Activated effector memory CD4-positive, alpha-beta T cell treated with anti-CD3 and anti-CD28 coated beads, Interleukin-2, amount 50 U/mL, for 16 hours (primary cell): ENCODE measurements at places on chromosomes 5 and 9.

- no peak for DNase-seq
These were observed 27.7 kb downstream of the NR2F1 start for GRCh38 chr5:93610581-93611272.

DNA sequence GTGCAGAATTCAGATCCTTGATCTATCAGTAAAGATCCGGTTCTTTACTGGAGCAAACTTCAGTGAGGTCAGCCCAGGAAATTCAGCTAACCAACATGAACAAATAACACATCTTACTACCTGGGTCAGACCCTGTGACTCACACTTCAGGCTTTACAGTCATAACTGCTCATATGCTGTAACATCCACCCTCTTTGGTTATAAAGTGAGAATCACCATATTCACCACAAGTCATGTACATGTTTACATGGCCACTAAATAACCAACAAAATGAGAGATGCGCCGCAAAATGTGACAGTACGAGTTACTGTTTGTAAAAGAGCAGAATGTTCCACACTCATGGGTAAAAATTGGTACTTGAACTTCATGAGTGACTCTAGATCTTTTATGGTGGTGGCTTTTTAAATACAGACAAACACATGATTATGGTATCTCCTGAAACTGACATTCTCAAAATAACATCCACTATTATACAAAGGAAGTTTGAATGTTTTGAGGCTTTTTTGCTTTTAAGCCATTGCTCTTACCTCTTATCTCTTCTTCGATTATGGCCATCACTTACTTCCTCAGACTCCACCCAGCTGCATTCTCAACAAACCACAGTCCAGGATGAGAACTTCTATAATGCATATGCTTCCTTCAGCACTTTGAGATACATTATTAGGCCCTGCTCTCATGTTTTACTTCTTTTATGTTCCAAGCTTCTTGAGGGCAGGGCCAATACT lies 516.6 kb downstream of the RAB3C start:
- DNase-seq, result no peak

DNA sequence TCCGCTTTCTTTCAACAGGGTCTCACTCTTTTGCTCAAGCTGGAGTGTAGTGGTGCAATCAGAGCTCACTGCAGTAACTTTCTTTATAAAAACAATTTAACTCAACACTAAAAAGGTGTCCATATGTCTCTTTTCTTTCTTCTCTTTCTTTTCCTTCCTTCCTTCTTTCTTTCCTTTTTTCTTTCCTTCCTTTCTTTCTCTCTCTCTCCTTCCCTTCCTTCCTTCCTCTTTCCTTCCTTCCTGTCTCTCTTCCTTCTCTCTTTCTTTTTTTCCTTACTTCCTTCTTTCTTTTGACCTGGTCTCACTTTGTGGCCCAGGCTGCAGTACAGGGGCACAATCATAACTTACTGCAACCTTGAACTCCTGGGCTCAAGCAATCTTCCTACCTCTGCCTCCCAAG lies 25.8 kb upstream of the TBC1D2 start:
- no peak for DNase-seq

- no peak for DNase-seq
These were observed 60.5 kb downstream of the BASP1 start for GRCh38 chr5:17277907-17278306.

DNA sequence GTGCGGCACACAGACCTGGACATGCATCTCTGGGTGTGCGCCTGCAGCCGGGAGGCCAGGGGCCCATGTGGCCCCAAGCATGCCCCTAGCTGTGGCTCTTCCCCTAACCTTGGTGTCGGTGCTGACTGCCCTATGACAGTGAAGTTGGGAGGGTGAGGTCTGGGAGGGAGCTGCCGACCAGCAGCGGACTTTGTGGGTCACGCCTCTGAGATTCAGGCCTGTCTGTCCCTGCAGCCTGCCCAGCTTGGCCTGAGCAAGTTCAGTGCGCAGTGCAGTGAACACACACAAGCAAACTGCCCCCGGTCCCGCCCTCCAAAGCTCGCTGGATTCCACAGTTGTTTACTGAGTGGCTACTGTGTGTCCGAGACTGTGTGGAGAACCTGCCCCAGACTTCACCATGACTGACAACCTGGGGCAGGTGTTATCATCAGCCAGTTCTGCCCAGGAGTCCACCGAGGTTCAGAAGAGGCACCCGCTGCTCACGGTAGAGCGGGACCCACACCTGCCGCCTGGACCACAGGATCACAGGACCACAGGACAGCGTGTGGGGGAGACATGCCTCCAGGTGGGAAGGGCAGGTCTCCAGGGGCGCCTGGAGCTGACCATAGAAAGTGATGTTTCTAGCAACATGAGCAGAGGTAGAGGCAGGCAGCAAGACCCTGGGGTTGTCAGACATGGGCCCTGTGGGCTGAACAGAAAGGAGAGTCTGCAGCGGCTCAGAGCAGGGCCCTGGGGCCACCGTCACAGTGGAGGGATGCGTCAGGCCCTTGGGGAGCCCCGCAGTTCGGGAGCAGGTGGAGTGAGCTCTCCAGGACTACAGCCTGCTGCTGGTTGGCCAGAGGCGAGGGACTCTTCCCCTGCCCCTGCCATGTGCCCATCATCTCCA lies 105.1 kb downstream of the PHF2 start:
- DNase-seq, result no peak

DNA sequence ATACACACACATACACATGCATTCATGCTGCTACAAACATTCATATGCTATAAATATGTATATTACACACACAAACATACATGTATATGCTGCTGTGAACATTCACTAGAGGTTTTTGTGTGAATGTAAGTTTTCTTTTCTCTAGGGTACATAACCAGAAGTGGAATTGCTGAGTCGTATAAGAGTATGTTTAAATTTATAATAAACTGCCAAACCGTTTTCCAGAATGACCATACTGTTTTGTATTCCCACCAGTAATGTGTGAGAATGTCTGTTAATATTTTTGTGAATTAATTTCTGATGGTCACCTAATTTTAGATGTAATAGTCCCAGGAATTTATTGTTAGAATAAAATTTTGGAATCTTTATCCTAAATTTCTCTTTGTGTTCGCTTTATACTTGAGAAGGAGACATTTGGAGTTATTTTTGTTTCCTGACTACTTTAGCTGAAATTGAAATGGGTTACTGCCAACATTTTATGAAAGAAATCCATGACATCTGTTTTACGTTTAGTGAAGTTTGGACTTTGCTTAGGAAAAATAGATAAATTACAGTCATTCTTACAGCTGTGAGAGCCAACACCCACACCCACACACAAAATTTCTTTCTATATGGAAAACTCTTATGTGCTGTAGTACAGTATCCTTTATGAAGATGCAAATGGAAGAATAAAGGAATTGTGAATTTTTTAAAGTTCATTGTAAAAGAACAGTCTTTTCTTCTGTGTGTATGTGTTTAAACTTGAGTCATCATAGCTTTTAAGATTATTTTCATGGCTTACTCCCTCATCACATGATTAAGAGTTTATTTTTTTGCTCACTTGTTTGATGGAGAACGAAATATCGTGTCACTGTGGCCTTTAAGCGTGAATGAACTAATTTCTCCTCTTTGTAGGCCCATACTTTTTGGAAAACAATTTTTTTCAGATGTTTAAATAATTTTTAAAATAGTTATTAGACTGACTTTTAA lies 24.3 kb downstream of the CENPP start:
- no peak for DNase-seq

DNA sequence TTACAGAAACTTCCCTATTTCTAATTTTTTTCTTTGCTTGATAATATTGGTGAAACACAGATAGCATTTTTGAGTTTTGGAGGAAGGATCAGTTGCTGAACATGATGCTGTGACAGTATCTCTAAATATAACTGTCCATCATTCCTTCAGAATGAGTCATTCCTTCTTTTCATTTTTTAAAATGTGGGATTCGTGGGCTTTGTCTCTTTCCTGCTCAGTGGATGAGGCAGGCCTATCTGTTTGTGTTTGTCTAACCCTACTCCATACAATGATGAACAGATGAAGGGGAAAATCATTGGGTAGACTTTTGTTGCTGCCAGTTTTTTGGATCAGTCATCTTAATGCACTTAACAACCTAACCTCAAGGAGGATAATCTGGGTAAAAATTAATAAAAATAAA lies 15.7 kb upstream of the OR13C8 start:
- DNase-seq, result no peak

- DNase-seq, result peak; percentile 83
These were observed 97.4 kb downstream of the OSTF1 start for GRCh38 chr9:75185585-75186170.

DNA sequence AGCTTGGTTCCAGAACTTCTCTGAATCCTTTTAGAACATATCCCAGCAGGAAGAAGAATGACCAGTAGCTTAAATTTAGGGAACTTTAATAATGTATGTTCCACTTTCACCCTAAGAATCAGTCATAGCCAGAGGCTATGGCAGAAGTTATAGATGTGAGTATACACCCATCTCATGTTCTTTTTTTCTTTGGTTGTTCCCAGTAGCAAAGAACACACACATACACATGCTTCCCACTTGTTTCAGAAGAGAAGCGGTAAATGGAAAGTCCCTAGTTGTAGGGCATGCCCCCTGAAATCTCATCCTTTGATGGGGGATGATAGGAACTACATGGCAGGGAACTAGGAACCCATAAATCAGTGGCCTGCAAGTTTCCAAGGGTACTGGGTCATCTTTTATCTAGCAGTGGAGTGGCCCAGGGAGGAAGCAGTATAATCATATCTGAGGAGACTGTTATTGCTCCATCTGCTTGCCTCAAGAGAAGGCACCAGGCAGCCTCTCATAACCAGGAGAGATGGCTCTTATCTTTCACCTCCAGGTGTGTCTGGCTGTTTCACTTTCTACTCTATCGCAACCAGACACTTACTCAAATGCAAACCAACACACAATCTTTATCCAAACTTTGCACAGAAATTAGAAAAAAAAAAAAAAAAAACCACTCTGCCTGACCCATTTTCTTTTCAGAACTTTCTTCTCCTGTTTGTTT lies 109.5 kb downstream of the SNCAIP start:
- DNase-seq, result no peak

DNA sequence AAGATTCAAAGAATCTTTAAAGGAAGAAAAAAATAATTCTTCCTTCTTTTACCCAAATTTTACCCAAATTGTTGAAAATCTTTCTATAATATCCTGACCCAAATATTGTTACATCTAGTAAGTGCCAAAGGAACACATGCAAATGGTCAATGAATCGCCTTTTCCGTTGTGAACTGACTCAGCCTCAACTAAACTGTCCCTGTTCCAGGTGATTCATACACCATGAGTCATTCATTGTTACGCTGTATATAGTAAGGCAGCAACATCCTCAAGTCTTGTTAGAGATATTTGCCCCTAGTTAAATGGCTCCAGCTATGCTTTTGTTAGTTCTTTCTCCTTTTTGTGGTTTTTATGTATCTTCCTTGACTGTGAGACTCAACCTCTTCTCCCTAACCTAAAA lies 9.7 kb downstream of the PTGER4 start:
- peak; percentile 68 for DNase-seq

DNA sequence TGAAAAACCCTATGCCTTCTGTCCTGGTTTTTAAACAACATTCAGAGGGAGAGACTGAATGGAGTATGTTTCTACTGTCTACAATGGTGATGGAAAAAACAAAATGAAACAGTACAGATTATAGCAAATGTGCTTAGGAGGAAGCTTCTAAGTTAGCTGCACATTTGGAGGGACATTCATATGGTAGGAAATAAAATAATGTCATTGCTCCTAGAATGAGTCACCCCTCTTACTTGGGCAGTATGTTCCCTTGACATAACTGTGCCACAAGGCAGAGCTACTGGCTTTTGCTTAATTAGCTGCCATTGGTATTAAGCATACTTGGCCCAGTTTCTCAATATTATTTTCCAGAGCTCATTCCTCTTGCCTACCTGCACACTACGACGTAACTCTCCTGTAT lies 128.9 kb downstream of the GDNF start:
- no peak for DNase-seq

DNA sequence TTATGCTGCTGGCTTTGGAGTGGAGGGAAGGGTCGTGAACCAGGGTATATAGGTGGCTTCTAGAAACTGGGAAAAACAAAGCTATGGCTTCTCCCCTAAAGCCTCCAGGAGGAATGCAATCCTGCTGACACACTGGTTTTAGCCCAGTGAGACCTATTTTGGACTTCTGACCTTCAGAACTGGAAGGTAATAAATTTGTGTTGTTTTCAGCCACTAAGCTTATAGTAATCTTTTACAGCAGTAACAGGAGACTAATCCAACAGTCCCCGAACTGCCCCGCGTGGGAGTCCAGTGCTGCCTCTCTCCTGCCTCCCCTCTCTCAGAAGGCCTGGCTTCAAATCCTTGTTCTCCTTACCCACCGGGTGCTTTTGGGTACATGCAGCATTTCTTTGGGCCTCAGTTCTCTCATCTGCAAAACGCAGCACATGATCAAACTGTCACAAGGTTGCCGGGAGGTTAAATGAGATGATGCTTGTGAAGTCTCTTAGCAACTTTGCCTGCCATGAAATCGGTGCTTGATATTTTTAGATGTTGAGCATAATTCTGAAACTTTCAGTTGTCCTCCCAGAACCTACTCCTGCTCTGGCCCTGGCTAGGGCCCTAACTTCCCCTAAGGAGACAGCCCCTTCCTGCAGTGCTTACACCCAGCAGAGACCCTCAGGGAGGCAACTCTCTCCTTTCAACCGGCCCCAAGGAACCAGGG lies 127.3 kb upstream of the BOD1 start:
- no peak for DNase-seq

DNA sequence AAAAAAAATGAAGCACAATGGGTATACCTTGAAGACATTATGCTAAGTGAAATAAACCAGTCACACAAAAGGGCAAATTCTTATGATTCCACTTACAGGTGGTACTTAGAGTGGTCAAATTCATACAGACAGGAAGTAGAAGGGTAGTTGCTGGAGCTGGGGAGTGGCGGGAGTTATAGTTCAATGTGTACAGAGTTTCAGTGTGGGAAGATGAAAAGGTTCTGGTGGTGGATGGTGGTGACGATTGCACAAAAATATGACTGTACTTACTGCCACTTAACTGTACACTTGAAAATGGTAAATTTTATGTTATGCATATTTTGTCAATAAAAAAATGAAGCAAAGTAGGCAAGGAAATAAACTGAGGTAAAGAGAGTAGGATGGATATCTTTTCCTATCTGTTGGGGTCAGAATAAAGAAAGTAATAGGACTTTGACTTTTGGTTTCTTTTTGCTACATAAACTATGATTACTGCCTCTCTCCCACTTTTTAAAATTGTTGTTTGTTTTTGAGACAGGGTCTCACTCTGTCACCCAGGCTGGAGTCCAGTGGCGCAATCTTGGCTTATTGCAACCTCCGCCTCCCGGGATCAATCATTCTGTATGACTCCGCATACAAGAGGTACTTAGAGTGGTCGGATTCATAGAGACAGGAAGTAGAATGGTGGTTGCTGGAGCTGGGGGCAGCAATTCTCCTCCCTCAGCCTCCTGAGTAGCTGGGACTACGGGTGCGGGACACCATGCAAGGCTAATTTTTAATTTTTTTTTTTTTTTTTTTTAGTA lies 4.0 kb upstream of the PSAT1 start:
- DNase-seq, result no peak

GRCh38 chr5:35294976-35295375 lies 64.7 kb upstream of the PRLR start:
- no peak for DNase-seq

DNA sequence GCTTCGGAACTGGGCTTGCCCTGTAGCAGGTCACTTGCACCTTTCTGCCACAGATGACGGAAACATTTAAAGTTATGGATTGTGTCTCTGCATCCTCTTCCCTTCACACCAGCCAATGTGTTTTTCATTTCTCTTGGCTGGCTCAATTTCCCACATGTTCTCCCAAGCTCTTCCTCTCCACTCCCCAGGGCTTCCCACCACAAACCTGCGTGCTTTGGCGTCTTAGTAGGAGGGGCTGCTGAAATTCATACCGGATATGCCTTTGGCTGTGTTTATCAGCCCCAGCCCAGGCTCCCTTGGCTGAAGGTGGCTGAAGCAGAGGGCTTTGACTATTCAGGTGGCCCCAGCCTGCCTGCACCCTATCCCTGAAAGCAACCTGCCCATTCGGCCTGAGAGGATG lies 32.1 kb downstream of the ADRB2 start:
- no peak for DNase-seq
